Kidney epithelial cell (primary cell): ENCODE measurements at places on chromosomes 7 and 10. TPM values are rescaled to one million over a fixed set of nuclear protein-coding genes. Genes with fewer than 3 reads are reported as not detected.

EVX1 gene
- total RNA-seq = not detected in 2 replicates

MYOF gene
- total RNA-seq = 141 and 142 TPM in 2 replicates

ZMIZ1 gene
- 57.5 and 73.9 TPM in 2 replicates for total RNA-seq

CLDN4 gene
- 892 and 990 TPM in 2 replicates for total RNA-seq

GPR22 gene
- total RNA-seq = not detected in 2 replicates

OR9A2 gene
- not detected in 2 replicates for total RNA-seq

BTBD16 gene
- 2.0 TPM in 1 of 2 replicates, not detected in the other for total RNA-seq

CHRM2 gene
- total RNA-seq = not detected in 2 replicates

CABCOCO1 gene
- total RNA-seq = 0.07 and 0.33 TPM in 2 replicates

STEAP1B gene
- total RNA-seq = not detected in 2 replicates

PRTFDC1 gene
- total RNA-seq = 9.6 and 9.9 TPM in 2 replicates

XRCC2 gene
- total RNA-seq = 2.1 and 3.2 TPM in 2 replicates

UNCX gene
- total RNA-seq = 0.55 and 1.6 TPM in 2 replicates

AP5Z1 gene
- total RNA-seq = 71.2 and 85.6 TPM in 2 replicates

GRID2IP gene
- 0.13 TPM in 1 of 2 replicates, not detected in the other for total RNA-seq

GARIN1A gene
- total RNA-seq = 0.17 and 0.68 TPM in 2 replicates

LRGUK gene
- 0.41 and 0.42 TPM in 2 replicates for total RNA-seq

PON3 gene
- total RNA-seq = not detected in 2 replicates

C10orf143 gene
- 0.75 and 0.88 TPM in 2 replicates for total RNA-seq

ITGB1 gene
- 1,462 and 2,227 TPM in 2 replicates for total RNA-seq

PAX4 gene
- not detected in 2 replicates for total RNA-seq

ADRB1 gene
- total RNA-seq = 0.04 and 0.21 TPM in 2 replicates

VWC2 gene
- under 0.01 TPM in 2 replicates for total RNA-seq

PAPOLB gene
- 0.13 and 0.14 TPM in 2 replicates for total RNA-seq

GPR37 gene
- 2.7 and 4.1 TPM in 2 replicates for total RNA-seq

FAM25G gene
- total RNA-seq = 3.2 and 15.7 TPM in 2 replicates

HOXA9 gene
- 46.5 and 53.7 TPM in 2 replicates for total RNA-seq

FEZF1 gene
- not detected in 2 replicates for total RNA-seq

FAM25A gene
- total RNA-seq = not detected in 2 replicates

WDFY4 gene
- not detected in 2 replicates for total RNA-seq

HOXA7 gene
- total RNA-seq = 28.8 and 34.2 TPM in 2 replicates

IL2RA gene
- total RNA-seq = 0.34 TPM in 1 of 2 replicates, not detected in the other

GALNT17 gene
- total RNA-seq = 3.3 and 5.0 TPM in 2 replicates

COL17A1 gene
- 0.21 and 0.33 TPM in 2 replicates for total RNA-seq

OGDHL gene
- 1.7 and 2.2 TPM in 2 replicates for total RNA-seq

ATP6V0E2 gene
- 40.8 and 55.7 TPM in 2 replicates for total RNA-seq

VSTM2A gene
- not detected in 2 replicates for total RNA-seq

JMJD1C gene
- total RNA-seq = 90.3 and 98.3 TPM in 2 replicates

NAT16 gene
- not detected in 2 replicates for total RNA-seq

TAF5 gene
- total RNA-seq = 2.6 and 3.8 TPM in 2 replicates

TCAF2 gene
- total RNA-seq = 0.07 and 0.17 TPM in 2 replicates

CH25H gene
- total RNA-seq = 0.29 and 0.34 TPM in 2 replicates

NEUROG3 gene
- total RNA-seq = not detected in 2 replicates

MINDY4 gene
- total RNA-seq = 5.3 and 6.4 TPM in 2 replicates

KCNMA1 gene
- 18.9 and 23.6 TPM in 2 replicates for total RNA-seq

PARG gene
- 28.9 and 29.3 TPM in 2 replicates for total RNA-seq

IL15RA gene
- 23.1 and 23.6 TPM in 2 replicates for total RNA-seq

BLNK gene
- 0.38 and 0.55 TPM in 2 replicates for total RNA-seq
